Brain (organoid and tissue), 16 donors: ENCODE measurements at places on chromosomes 3 and 15. TPM values are rescaled to one million over a fixed set of nuclear protein-coding genes. Genes with fewer than 3 reads are reported as not detected.

DNA sequence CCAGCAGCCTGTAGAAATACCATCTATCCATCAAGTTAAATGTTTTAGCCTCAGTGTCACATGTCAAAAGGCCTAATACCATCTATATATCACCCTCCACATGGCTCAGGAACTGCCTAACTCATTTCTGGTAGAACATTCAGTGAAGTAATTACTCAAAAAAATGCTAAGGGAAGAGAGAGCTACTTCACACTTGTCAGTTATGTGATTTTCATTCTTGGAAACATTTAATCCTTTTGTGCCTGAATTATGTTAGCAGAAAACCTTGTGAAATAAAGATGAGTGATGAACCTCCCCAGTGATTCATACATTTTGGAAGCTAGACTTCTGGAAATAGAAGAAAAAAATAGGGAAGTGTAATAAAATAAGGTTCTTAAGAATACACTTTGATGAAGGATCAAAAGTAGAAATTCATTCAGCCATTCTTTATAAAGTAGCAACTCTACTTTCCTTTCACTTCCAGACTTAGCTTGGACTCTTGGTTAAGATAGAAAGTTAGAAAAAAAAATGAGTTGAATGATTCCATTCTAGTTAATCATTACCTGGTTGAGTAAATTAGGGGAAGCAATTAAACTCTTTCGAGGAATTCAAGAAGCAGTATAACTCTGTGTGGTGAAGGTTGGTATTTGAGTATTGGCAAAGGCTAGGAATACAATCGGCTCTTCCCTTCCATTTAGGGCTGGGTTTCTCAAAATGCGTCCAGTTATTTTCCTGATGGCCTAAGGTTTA lies 3.6 kb downstream of the OTOL1 start:
- no peak for DNase-seq

- DNase-seq = no peak
These were observed 114.0 kb upstream of the PLCL2 start for GRCh38 chr3:16770792-16771191.

- no peak for DNase-seq
These were observed 36.0 kb downstream of the RFX7 start for GRCh38 chr15:56207711-56208110.

- no peak for DNase-seq
These were observed 68.9 kb downstream of the BDH1 start for GRCh38 chr3:197486861-197487260.

- DNase-seq = no peak
These were observed 25.8 kb downstream of the TIMP4 start for GRCh38 chr3:12132881-12133280.

DNA sequence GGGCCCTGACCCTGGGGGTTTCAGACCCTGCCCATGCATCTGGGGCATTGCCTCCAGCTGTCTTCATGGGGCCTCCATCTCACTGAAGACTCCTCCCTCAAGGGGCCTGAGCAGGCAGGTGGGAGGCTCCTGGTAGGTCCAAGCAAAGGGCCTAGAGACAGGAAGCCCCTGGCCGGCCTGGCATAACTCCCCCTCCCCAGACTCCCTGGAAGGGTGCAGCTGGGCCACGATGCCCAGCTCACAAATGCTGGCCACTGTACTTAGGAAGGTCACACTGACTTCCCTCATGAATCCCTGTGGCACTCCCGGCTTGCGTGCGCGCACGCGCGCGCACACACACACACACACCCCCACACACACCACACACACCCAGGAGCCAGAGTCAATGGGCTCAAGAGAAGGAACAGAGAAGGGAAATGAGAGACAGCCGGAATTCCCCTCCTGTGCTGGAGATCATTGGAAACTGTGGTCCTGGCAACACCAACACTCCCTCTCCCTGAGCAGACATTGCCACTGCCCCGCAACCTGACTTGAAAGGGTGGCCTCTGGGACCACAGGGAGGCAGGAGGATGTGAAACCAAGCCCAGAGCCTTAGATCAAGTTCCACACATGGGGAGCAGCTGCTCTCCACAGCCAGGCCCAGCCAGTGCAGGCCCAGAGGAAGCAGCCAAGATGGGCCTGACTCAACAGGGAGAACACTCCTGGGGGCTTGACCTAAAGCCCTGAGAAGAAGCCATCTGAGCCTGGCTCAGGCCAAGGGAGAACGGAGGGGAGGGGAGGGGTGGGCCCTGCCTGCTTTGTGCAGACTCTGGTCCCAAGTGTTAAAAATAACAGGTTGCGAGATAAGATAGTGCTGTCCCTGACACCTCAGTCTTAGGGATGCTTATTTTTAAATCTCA lies 69.7 kb downstream of the SCN5A start:
- no peak for DNase-seq

DNA sequence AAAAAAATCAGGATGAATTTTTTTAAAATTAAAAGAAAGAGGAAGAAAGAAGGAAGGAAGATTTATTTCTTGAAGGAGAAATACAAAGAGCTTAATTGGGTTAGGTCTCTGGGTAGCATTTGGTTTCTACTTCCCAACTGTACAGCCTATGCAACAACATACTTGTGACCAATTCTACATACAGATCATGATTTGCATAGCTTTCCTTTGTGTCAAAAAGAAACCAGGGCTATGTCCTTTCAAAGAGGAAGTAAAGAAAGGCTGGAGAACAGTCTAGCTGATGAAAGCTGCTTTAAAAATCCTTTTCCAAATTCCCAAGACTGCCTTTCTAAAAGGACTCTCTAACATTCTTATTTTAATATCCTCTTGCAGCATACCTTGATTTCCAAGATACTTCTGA lies 6.1 kb upstream of the HGD start:
- DNase-seq = no peak

DNA sequence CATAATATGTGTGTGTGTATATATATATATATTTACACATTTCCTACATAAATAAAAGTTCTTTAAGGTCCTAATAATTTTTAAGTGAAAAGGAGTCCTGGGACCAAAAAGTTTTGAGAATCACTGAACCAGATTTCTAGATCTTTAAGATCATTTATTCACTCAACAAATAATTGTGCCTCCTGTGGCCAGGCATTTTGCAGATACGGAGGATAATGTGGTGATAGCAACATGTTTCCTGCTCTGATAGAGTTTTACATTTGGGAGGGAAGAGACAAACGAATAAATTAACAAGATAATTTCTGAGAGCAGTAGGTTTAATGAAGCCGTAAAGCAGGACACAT lies 448 bp upstream of the RNF7 start:
- no peak for DNase-seq

DNA sequence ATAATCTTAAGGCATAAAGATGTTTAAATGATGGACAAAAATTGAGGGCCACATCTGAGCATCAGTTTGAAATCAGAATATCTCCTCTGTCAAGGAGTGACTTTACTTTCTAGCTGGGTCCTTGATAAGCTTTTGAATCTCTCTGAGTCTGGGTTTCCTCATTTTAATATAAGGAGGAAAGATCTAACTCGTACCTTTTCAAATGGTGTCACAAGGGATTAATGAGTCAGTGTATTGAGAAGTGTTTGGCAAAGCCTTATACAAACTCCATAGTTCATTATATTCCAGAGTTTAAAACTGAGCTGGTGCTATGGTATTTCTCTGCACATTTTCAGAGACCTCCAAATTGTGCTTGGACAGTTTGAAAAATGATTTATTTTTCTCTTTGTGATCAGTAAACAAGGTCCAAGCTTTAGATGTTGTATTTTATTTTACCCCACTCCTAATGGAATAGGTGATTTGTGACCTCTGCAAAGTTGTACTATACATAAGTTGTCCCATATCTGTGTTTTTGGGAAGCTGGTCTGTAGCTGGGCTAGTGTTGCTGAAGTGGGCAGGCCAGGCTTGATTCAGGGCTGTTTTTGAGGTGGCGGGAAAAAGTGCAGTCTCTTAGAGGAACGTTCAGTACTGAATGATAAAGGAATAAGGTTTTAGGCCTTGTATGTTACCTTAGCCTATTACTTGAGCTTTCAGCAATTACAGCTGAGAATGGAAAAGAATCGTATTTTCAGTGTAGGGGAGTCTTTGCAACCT lies 5.6 kb downstream of the FNDC3B start:
- DNase-seq = no peak

- peak; percentile 77 for DNase-seq
These were observed 106.2 kb downstream of the ST8SIA2 start for GRCh38 chr15:92499731-92500530.

DNA sequence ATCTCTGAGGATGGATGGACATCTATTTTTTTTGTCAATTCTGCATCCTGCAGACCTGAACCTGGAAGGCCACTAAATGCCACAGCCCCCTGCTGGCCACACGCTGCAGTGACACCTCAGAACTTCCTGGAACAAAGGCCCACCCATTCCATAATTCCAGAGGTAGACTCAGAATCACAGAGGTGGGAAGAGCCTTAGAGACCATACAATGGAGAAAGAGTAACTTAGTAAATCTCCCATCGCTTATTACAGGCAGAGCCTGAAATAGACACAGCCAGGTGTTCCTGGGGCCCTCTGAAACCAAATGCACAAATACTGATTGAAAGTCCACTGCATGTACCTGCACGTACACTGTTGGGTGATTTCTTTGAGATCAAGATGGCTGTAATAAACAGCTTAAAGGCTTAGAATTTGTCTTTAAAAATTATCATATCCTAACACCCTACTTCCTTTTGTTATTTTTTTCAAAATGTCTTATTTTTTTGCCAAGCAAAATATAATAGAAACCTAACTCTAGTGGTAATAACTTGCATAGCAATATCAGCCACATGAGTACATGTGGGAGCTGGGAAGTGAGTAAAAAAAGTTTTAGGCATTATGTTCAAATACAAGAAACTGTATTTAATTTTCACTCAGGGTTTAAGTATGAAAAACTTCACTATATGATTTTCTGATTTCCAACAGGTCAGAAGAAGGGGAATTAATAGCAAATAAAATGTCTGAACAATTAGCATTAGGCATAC lies 62.7 kb downstream of the EOMES start:
- DNase-seq = peak; percentile 24

GRCh38 chr3:43774799-43775198 lies 84.1 kb downstream of the ABHD5 start:
- DNase-seq = no peak

DNA sequence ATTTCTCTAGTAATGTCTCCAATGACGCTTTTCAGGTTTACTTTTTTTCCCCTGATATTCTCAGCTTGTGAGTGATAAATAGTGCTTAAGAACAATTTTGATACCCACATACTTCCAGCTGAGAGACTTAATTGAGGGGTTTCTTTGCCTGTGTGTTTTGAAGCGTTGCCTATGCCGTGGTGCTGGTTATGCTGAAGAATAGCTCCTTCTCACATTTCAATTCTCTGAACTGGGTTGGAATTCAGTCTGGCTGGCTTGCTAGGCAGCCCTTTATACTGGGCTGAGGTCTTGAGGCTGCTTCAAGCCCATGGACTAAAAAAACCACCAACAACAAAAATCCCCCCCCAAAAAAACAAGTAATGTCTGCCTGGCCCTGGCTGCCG lies 87.4 kb downstream of the CHST2 start:
- peak; percentile 35 for DNase-seq

DNA sequence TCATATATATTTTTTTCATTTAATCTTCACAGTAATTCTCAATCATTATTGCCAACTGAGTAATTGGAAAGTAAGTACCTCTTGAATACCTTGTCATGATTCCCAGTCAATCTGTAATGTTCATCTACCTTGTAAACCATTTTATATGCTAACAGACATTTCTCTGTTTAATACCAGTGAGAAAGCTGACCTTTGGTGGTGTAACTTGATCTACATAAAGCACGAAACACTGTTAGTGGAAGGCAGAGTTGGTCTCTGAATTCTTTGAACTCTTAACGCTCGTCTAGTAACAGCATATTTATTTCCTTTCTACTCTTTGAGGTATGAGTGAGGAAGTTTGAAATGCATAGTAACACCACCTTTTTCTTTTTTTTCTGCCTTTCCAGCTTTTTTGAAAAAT lies 59.5 kb downstream of the SLC25A26 start:
- DNase-seq = no peak

DNA sequence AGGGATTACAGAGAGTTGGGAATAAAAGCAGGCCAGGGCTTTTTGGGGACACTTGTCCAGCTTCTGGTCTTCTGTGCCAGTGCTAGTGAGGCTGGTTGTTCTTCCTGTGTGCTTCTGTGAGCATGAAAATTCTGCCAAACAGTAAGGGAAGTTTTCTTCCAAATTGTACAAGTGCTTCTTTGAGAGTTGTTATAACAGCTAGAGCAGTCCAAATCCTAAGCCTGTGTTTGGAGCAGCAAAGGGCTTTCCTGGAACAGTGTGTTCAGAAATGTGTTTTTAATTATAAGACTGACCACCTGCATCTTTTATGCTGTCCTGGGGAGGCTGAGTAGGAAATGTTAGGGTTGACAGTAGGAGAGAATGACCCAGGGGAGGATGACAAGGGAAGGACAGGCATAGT lies 223.0 kb upstream of the P2RY1 start:
- DNase-seq = peak; percentile 37

GRCh38 chr3:28667646-28668621 lies 319.3 kb upstream of the AZI2 start:
- DNase-seq = peak; percentile 43

GRCh38 chr3:111081008-111081545 lies 9.5 kb downstream of the NECTIN3 start:
- no peak for DNase-seq

DNA sequence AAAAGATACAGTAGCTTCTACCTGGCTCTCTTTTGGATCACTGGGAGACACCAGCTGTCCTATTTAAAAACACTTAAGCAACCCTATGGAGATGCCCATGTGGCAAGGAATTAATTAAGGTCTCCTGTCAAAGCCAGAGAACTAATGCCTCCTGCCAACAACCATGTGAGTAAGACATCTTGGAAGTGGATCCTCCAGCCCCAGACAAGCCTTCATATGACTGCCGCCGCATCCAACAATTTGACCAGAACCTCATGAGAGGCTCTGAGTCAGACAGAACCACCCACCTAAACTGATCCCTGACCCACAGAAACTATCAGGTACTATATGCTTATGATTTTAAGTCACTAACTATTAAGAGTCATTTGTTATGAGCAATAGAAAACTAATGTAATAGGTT lies 22.3 kb downstream of the IFT80 start:
- DNase-seq = peak; percentile 26

GRCh38 chr15:101368086-101368780 lies 73.2 kb upstream of the SNRPA1 start:
- DNase-seq = no peak

DNA sequence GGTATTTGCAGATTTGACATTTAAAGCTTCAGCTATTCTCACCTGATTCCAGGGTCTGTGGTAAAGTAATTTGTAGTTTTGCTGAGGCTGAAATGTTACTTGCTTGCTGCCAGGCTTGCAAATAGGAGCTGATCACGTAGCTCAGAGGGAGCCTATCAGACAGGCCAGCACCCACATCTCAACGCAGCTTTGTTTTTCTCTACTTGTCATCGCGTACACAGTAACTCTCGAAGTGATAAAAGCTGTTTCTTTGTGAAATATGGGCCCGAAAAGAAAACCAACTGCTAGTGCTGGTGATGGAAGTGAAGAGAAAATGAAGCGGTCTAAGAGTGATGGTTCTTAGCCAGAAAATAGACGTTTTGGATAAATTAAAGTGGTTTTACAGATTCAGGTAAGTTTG lies 23.4 kb downstream of the RAB5A start:
- DNase-seq = peak; percentile 82

- DNase-seq = peak; percentile 20
These were observed 15.8 kb upstream of the RFTN1 start for GRCh38 chr3:16529264-16529663.

GRCh38 chr15:70690021-70690420 lies 73.3 kb downstream of the UACA start:
- DNase-seq = no peak

Gene LRRC34
- 2.9 TPM for polyA plus RNA-seq

Gene CP
- 8.1 TPM for polyA plus RNA-seq

Gene PDIA5
- polyA plus RNA-seq = 12.3 TPM

Gene AAGAB
- polyA plus RNA-seq = 29.4 TPM

Gene INO80
- polyA plus RNA-seq = 6.0 TPM

Gene PPARG
- 0.78 TPM for polyA plus RNA-seq

Gene GNAT1
- polyA plus RNA-seq = 0.59 TPM

Gene DNAH12
- not detected for polyA plus RNA-seq

Gene CELF6
- 8.6 TPM for polyA plus RNA-seq

Gene FANCI
- polyA plus RNA-seq = 30.1 TPM
